ENCODE measurements at places on chromosomes 2 and 18.

- no peak for DNase-seq
These were observed 433.0 kb downstream of the ZEB2 start for GRCh38 chr2:144086965-144087364.

- DNase-seq: no peak
These were observed 16.9 kb upstream of the SULT1C2 start for GRCh38 chr2:108271691-108272253.

DNA sequence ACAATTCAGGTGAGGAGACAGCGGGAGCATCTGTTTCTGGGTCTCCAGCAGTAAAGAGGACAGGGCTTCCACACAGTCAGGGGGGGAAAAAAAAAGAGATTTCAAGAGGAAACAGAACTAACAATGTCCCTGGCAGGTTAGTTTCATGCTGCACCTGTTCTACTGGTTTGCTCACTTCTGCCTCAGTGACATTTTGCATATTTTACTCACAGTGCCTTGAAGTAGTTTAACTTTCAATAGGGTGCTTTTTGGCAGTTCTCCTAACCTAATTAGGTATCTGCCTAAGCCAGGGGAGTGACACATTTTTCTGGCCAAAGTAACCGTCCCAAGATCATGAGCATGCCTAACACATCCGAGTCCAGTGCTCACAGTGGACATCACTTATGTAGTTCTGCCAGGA is 109.0 kb upstream of the ALK start:
- no peak for DNase-seq

DNA sequence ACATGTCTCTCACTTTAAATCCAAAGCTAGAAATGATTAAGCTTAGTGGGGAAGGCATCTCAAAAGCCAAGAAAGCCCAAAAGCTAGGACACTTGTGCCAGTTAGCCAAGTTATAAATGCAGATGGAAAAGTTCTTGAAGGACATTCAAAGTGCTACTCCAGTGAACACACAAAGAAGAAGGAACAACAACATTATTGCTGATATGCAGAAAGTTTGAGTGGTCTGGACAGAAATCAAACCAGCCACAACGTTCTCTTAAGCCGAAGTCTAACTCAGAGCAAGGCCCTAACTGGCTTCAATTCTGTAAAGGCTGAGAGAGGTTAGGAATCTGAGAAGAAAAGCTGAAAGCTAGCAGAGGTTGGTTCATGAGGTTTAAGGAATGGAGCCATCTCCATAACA is 49.0 kb downstream of the PPP4R1 start:
- DNase-seq: no peak

- no peak for DNase-seq
These were observed 1530.7 kb downstream of the LRP1B start for GRCh38 chr2:140600116-140600515.

GRCh38 chr2:219369447-219369861 is 18.3 kb downstream of the DNPEP start:
- DNase-seq: no peak

DNA sequence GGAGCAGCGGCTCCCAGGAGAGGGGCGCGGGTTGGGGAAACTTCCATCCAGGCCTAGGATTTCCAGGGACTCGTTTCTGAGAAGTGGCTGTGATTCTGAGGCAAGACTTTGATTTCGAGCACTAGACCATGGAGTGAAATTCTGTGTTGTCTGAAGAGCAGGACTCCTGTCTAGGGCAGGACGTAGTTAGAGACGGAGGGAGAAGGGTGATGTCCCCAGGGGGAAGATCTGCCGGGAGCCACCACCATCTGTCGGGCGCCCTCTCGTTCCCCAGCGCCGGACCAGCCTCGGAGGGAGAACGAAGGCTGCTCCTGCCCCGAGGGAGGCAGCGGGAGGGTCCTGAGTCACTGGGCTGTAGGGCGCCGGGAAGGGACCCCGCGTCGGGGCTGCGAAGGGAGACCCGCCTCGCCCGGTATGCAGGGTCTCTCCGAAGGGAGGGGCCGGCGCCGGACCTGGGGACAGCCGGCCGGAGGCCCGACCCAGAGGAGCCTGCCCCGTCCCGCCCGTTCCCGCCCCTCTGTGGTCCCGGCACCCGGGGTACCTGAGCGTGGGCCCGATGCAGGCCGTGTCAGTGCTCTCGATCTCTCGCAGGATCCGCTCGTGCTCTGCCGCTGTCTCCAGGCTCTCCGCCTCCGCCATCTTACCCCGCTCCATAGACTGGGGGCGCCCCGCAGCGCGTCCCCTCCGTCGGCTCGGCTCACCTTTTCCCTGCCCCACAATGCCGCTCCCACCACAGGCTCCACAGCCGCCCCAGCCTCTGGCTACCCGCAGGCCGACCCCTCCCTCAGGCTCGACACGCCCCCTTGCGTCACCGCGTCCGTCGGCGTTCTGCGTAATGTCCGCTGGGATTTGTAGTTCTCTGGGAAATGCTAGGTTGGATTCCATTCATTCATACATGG is at the start of gene EXOC6B:
TSS of gene EXOC6B (minus strand) at position 777 of the 899 bp plus-strand sequence.
- peak; percentile 73 for DNase-seq

DNA sequence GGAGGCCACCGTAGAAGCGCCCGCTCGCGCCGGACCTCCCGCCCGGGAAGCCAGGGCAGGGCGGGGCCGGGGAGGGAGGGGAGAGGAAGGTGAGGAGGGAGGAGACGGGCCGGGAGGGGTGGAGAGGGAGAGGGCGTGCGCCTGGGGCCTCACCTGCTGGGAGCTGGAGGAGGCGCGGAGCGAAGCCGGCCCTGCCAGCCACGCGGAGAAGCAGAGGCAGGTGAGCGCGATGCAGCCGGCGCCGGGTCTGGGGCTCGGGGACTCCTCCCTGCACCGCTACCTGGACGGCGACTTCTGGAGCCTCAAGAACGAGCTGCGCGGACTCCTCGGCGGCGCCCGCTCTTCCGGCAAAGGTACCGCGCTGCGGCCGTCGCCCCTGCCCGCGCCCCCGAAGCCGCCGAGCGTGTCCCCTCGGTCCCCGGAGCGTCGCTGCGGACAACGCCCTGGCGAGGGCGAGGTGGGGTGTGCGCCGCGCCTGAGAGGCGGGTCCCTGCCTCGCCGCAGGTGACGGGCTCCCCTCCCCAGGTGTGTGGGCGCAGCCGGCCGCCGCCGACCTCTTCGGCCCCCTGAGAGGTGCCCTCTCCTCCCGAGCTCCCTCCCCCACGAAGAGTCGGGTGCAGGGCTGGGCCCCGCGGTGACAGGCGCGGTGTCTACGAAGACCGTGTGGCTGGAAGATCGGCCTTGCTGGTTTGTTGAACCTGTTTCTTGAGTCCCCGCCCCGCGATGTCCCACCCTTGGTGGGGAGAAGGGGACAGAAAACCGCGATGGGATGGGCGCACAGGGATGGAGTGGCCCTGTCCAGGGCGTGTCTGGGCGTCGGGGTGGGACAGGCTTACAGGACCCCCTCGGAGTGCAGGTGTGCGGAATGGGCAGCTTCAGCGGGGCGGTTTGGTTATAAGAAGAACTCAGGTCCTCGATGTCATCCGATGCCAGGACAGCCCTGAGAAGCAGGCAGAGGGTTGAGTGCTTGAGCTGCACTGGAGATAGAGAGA is at the start of gene ACOXL:
TSS of gene ACOXL (plus strand) at position 152 of the 992 bp plus-strand sequence. CDS start 35,817 bp downstream, outside the sequence.
- no peak for DNase-seq

DNA sequence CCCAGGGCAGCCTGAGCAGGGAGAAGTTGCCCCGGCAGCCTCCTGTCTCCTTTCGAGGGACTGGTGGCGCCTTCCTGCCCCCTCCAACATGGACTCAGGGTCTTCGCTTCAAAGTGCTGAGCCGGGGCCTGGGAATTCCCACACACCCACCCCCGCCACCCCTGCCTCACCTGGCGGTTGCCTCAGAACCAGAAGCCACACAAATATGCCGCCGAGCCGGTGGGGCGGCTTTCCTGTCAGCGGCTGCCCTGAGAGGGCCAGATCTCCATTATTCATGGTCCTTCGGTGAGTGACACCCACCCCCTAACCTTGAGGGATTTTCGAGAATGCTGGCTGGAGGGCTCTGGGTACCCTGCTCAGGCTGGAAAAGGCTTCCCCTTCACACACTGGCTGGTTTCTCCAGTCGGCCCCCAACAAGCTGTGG is 71.7 kb downstream of the SMAD7 start:
- no peak for DNase-seq

- no peak for DNase-seq
These were observed 118.7 kb downstream of the KCTD1 start for GRCh38 chr18:26429535-26430226.

GRCh38 chr18:62933261-62933887 is 218.0 kb downstream of the PHLPP1 start:
- DNase-seq: no peak

- DNase-seq: no peak
These were observed 245.4 kb downstream of the PTPRM start for GRCh38 chr18:7812431-7813063.

- peak; percentile 23 for DNase-seq
These were observed 10.2 kb upstream of the MMADHC start for GRCh38 chr2:149597668-149598326.

DNA sequence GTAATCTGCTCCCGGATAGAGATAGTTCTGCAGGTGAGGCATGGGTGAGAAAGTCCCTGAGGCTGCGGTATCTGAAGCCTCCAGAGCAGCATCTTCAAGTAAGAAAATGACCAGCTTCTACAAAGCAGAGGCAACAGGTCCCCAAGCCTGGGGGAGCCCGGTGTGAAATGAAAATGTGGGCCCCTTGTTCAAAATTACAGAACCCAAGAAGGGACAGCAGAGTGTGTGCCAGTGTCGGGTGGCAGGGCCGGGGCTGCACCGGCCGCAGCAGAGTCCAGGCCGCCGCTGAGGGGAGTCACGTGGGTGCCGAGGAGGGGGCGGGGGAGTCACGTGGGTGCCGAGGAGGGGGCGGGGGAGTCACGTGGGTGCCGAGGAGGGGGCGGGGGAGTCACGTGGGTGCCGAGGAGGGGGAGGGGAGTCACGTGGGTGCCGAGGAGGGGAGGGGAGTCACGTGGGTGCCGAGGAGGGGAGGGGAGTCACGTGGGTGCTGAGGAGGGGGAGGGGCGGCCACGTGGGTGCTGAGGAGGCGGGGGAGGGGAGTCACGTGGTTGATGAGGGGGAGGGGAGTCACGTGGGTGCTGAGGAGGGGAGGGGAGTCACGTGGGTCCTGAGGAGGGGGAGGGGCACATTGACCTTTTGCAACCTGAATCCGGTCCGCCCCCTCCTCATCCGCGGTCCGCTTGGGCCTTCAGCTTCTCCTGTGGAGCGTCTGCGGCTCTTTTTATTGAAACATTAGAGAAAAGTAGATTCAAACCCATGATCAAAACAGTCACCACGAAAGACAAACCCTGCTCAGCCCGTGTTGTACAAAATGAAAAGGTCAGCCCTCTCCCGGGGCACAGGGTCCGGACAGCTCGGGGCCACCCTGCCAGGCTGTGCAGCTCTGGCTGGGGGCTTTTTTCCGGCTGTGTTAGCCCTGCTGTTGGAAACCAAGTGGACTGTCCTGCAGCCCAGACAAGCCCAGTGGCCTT is 10.4 kb downstream of the COLEC11 start:
- no peak for DNase-seq

- DNase-seq: no peak
These were observed 72.1 kb downstream of the NRP2 start for GRCh38 chr2:205754285-205754923.

DNA sequence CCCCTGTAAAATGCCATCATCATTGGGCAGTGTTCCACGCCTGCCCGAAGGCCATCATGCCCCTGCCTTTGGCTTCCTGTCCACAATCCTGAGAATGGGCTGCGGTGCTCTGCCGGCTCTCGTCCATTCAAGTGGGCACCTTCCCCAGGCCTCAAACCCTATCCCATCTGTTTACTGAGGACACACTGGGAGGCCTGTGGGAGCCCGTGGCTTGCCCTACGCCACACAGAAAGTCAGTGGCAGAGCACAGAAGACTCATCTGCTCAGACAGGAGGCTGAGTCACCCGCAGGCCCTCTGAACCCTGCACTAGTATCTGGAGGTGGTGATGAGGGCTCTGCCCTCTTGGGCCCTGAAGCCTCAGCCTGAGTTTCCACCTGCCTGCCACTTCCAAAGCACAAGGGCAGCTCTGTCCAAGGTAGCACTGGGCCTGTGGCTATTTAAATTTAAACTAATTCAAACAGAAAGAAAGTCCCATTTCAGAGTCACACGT is 19.1 kb upstream of the ANKRD53 start:
- DNase-seq: no peak

DNA sequence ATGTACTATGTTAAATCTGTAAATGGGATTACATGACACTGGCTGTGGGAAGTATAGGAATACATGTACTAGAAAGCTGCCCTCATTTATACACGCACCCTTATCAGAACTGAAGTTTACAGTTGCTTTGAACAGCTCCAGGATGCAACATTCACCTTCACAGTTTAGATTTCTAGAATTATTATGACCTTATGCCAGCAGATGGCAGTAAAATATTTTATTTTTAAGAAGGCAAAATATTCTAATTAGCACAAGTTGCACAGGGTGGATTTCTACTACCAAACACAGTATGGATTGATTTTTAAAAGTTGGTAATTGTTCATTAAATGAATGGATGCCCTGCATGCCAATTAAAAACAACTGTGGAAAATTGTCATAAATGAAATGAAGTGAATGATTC is 670.4 kb downstream of the KCNJ3 start:
- no peak for DNase-seq

- DNase-seq: no peak
These were observed 619 bp upstream of the MSH6 start for GRCh38 chr2:47782381-47782670.

GRCh38 chr2:10220902-10221391 is 81.8 kb upstream of the HPCAL1 start:
- DNase-seq: no peak

GRCh38 chr2:239504643-239505235 is 103.9 kb upstream of the HDAC4 start:
- DNase-seq: no peak

GRCh38 chr2:214077727-214078126 is 333.1 kb upstream of the VWC2L start:
- DNase-seq: no peak

- DNase-seq: no peak
These were observed 207.8 kb downstream of the SOCS6 start for GRCh38 chr18:70496353-70497294.

DNA sequence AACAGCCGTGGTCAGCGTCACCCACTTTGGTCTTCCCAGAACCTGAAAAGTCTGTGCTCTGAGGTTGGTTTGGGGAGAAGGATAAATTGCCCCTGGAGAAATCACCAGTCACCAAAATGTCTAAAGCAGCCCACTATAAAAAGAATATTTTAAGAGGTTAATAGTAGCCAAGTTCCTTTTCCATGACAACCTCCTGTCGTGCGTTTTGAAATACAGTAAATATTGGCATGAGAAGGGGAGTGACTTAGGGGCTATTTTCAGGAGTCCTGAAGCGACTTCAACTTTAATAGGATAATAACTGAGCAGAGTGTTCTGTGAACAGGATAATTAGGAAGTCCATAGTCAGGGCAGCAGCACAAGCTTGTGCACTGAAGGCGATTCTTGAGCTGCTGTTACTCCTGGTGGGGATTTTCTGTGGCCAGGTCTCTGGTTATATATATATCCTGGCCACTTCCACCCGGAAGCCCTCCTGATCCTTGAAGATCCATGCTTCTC is 49.3 kb downstream of the RNF144A start:
- no peak for DNase-seq

- DNase-seq: no peak
These were observed 242.2 kb downstream of the FHOD3 start for GRCh38 chr18:36539674-36540231.

- no peak for DNase-seq
These were observed 235.8 kb downstream of the SEPTIN10 start for GRCh38 chr2:109377976-109378375.

Measured in stimulated activated CD8-positive, alpha-beta memory T cell treated with anti-CD3 and anti-CD28 coated beads, Interleukin-7, amount 100 ng/mL, for 48 hours (primary cell).